Activated CD4-positive, alpha-beta T cell treated with anti-CD3 and anti-CD28 coated beads, Interleukin-2, Interleukin-4, amounts not matched to agents 100 ng/mL and 50 ng/mL, durations not matched to agents 16 hours and 8 hours (primary cell): ENCODE measurements at places on chromosomes 6 and 20.

- DNase-seq = no peak
Observed at GRCh38 chr6:133108419-133108818, 132.7 kb upstream of the EYA4 start.

DNA sequence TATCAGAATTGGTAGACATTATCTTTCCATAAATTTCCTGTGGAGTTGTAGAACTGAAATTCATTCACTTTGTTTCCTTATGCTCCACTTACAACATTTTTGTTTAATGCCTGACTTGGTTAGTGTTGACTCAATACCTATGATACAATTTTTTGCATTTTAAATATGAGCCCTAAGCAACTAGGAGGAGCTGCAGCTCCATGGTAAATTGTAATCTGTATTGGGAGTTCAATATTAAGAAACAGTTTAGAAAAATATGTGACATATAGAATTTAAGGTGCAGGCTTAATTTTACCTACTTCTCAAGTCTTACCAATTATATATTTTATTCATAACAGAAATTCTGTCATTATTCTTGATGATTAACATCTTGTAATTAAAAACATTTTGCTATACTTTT is 868.3 kb downstream of the EYS start:
- no peak for DNase-seq

- peak; percentile 93 for DNase-seq
Observed at GRCh38 chr6:16322666-16323312, 84.4 kb downstream of the GMPR start.

DNA sequence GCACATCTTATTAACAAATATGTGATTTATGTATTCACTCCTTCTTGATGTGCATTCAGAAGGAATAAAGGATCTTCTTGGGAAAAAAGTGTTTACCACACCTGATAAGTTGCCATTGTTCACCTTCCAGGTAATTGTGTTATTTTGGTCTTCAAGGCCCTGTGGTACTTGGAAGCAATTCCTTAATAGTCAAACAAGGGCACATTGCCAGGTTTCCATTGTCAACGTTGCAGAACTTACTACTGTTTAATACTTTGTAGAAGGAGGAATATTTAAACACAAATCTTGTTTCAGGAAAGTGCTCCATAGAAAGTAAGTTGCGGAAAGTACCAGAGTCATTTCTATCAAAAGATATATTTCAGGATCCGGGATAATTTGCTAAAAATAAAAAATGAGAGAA is 129.5 kb upstream of the SGK1 start:
- DNase-seq = no peak

- DNase-seq = no peak
Observed at GRCh38 chr6:80489911-80490635, 383.6 kb downstream of the BCKDHB start.

- no peak for DNase-seq
Observed at GRCh38 chr20:22160101-22160652, 424.2 kb downstream of the FOXA2 start.

DNA sequence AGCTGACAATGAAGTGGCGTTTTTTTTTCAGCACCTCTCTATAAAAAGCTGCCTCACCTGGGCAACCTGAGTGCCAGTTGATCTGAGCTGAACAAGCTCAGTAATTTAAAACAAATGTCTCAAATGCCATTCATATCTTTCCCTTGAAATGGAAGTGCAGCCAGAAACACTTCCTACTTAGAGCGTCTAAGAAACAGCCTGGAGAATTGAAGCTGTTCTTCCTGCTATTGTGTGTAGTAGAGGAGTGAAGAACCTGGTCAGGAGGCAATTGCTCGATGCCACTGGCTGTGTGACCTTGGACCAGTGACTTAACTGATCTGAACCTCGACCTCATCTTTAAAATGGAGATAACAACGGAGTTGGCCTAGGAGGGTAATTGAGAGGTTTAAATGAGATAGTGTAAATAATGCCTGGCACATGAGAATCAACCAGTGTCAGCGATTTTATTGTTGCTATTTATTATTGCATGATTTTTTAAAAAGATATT is 95.4 kb upstream of the FOXQ1 start:
- DNase-seq = no peak

DNA sequence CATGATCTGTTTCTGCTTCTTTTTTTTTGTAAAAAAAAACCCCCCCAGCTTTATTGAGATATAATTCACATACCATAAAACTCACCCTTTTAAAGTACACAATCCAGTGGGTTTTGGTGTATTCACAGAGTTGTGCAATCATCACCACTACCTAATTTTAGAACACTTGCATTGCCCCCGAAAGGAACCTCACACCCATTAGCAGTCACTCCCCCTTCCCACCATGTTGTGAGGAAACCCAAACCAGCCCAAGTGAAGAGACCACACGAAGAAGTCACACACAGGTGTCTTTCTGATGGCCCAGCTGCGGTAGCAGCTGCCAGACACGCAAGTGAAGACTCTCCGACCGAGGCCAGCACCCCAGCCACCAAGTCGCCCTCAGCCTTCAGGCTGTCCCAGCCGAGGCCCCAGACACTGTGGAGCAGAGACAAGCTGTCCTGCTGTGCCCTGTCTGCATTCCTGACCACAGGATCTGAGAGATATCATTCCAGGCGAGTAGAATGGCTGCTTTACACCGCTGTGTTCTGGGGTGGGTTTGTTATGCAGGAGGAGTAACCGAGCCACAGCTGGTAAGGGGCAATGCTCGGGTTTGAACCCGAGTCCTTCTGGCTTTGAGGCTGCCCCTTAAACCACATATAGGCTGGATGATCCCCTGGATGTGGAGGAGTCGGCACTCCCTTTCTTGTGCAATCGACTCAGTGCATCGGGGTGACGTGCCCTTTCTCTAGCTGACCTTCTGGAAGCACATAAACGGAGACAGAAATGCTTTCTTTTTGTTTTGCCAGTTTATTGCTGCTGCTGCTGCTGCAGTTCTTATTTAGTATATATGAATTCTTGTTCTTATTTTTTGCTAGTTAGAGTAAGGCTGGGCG is 59.1 kb upstream of the PTPN1 start:
- DNase-seq = no peak

- peak; percentile 57 for DNase-seq
Observed at GRCh38 chr6:33314515-33314942, 651 bp upstream of the TAPBP start.

GRCh38 chr20:8393381-8393780 is 261.3 kb downstream of the PLCB1 start:
- no peak for DNase-seq

GRCh38 chr20:56360133-56360907 is 1.5 kb downstream of the FAM210B start:
- no peak for DNase-seq

DNA sequence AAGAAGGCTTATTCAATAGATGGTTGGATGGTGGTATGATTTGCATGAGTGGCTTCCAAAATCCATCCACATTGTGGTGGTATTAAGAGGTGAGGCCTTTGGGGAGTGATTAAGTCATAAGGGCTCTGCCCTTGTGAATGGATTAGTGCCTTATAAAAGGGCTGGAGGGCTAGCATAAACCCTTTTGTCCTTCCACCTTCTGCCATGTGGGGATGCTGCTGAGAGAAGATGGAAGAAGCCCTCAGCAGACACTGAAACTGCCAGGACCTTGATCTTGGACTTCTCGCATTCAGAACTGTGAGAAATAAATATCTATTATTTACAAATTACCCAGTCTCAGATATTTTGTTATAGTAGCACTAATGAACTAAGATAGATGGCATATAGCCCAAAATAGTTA is 27.8 kb upstream of the SRPK1 start:
- DNase-seq = no peak
